ENCODE measurements at places on chromosomes 5 and 9.

DNA sequence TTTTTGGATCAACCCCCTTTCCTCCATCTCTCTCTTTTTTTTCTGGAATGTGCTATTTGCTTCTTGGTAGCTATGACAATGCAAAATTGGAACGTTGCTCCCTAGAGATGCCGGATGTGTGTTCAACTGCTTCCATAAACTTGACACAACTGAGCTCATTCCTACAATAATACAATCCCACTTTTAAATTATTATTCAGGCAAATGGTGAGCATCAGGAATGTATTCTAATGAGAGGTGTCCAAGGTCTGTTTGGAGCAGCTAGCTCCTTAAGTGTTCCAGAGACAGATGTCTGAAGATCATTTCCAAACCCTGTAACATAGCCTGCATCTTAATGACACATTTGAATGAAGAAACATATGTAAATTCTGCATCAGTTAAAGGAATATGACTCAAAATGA is 518.4 kb downstream of the TAF11L14 start:
- DNase-seq, result no peak

DNA sequence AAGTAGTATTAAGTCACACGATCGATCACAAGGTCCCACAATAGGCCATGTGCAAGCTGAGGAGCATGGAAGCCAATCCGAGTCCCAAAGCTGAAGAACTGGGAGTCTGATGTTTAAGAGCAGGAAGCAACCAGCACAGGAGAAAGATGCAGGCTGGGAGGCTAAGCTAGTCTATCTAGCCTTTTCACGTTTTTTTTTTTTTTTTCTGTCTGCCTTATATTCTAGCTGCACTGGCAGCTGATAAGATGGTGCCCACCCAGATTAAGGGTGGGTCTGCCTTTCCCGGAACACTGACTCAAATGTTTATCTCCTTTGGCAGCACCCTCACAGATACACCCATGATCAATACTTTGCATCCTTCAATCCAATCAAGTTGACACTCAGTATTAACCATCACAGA is 6.5 kb downstream of the PPIP5K2 start:
- DNase-seq, result peak; percentile 82

DNA sequence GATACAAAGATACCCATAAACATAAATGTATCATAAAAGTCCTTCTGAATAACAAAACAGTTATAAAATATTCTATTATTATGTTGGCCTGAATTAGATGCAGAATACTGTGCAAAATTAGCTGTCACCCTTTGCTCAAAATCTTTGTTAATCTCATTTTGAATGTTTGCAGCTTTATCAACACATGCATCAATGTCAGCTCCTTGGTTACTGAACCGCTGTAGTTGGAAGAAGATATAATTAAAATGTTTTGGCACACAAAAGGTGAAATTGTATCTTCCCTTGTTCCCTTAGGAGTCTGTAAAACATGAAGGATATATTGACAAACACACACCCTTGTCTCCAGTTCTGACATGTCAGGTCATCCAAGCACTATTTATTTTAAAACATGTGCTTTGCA is 146.3 kb upstream of the POU5F2 start:
- no peak for DNase-seq

GRCh38 chr5:101942321-101942882 is 353.7 kb downstream of the SLCO4C1 start:
- DNase-seq, result no peak

- DNase-seq, result no peak
These were observed 13.4 kb upstream of the GRHPR start for GRCh38 chr9:37408933-37409710.

DNA sequence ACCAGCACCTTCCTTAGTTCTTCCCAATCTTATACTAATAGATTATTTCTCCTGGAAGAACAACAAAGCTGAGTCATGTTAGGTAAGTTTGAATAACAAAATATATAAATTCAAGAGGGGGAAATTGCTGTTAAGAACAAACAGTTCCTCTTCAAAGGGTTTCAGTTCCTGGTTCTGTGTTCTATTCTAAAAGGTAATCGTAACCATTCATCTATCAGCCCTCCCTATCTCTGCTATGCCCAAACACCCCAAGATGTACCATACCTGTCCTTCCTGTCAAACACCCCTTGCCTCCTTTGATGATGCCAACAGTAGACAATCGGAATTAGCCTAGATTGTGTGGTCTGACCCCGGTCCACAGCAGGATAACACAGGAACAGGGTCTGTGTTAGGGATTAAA is 4.2 kb upstream of the RNF180 start:
- DNase-seq, result no peak

DNA sequence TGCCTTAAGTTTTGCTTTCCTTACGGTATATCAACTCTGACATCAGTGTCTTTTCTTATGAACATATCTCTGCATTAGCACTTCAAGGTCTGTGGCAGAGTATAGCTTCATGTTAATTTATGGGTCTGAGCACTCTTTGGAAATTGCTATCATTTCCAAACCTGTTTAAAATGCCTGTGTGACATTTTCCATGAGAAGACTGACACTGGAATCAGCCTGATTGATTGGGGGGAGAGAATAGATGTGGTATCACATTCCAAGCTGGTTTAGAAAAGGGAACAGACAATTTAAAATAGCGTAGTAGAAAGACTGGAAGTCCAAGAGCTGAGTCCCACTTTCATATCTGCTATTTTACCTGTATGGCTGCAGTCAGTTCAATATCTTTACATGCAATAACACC is 272.1 kb upstream of the CDH10 start:
- no peak for DNase-seq

- no peak for DNase-seq
These were observed 51.0 kb downstream of the COL27A1 start for GRCh38 chr9:114206221-114206789.

- no peak for DNase-seq
These were observed 86.0 kb downstream of the BRINP1 start for GRCh38 chr9:119283078-119283794.

- no peak for DNase-seq
These were observed 225.8 kb downstream of the FANCC start for GRCh38 chr9:95091601-95092261.

- peak; percentile 27 for DNase-seq
These were observed 110.5 kb downstream of the JMY start for GRCh38 chr5:79346420-79346824.

DNA sequence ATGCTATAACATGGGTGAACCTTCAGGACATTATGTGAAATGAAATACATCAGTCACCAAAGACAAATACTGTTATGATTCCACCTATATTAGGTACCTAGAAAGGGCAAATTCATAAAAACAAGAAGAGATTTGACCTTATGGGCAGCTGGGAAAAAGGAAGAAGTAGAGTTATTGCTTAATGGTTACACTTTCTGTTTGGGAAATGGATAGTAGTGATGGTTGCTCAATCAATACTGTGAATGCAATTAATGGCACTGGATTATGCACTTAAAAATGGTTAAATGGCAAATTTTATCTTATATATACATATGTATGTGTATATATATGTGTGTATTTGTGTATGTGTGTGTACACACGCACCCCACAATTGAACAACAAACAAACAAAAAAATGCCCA is 15.2 kb downstream of the FKBP15 start:
- no peak for DNase-seq

GRCh38 chr5:54703565-54704255 is 186.2 kb downstream of the SNX18 start:
- DNase-seq, result no peak

DNA sequence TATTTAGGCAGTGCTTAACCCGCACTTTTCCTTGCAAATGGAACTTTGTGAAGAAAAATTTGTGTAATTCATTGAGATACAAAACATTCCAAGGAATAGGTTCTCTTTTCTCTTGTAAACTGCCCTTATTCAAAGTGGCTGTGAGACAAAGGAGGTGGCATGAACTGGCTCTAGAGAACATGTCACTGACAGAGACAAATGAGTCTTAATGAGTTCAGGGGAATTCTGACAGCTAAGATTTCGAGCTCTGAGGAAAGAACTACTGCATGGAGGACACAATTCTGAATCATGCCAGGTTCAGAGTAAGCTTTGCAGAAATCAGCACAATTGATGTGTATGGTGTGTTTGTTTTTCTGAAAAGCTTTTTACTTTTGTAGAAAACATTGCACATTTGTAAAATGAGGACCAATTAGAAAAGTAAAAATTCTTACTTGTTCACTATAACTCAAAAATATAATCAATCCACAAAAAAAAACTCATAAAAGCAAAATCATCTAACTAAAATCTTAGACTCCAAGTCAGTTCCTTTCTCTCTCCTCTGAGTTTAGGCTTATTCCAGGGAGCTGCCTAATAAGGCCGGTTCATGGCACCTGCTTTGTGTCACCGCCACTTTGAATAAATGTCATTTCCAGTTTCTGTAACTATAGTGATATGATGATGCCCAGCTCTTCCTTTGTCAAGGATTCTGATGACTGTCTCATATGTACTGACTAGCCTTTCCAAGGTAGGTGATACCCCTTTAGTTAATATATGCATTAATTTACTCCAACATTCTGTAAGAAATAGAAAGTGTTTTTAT is 163.2 kb downstream of the HCN1 start:
- no peak for DNase-seq
